ENCODE measurements at places on chromosomes 7 and 10. TPM values are rescaled to one million over a fixed set of nuclear protein-coding genes. Genes with fewer than 3 reads are reported as not detected.

NPC1L1 gene
- total RNA-seq = 0.17 TPM

DNA sequence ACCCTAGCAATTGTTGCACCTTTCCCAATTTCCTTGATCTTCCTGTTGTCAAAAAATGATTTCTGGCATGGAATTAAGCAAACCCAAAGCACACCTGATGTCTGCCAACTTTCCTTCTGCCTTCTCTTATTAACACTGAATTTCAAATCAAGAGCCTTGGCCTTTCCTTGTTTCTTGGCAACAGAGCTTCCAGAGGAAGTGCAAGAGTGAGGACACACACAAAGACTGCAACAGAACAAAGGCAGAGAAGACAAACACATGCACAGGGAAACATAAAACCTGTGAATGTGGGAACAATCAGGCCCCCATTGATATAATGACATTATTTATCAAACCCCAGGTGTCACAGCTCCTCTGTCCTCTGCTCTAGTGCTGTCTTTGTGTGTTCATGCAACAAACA is 73.0 kb upstream of the IL6 start:
- H3K36me3 ChIP-seq = no peaks in the 10 kb centered on the region
- H3K27me3 ChIP-seq = no peaks in the 10 kb centered on the region
- no peak for DNase-seq
- H3K27ac ChIP-seq = no peak overlapping the region
- H3K4me3 ChIP-seq = no peak overlapping the region

- peaks cover 10% of the 10 kb centered on the region for H3K4me1 ChIP-seq
- no peaks in the 10 kb centered on the region for H3K36me3 ChIP-seq
- no peak overlapping the region for H3K27ac ChIP-seq
- DNase-seq = no peak
- H3K27me3 ChIP-seq = no peaks in the 10 kb centered on the region
- H3K4me3 ChIP-seq = no peak overlapping the region
Observed at GRCh38 chr7:136964347-136964746, 95.9 kb downstream of the CHRM2 start.

- peaks cover 21% of the 10 kb centered on the region for H3K36me3 ChIP-seq
- H3K4me3 ChIP-seq = no peak overlapping the region
- peaks cover 43% of the 10 kb centered on the region for H3K4me1 ChIP-seq
- H3K27me3 ChIP-seq = no peaks in the 10 kb centered on the region
- no peak for DNase-seq
- H3K27ac ChIP-seq = peak overlapping the region; percentile 86
Observed at GRCh38 chr10:13634207-13634606, 47.4 kb downstream of the PRPF18 start.

DNA sequence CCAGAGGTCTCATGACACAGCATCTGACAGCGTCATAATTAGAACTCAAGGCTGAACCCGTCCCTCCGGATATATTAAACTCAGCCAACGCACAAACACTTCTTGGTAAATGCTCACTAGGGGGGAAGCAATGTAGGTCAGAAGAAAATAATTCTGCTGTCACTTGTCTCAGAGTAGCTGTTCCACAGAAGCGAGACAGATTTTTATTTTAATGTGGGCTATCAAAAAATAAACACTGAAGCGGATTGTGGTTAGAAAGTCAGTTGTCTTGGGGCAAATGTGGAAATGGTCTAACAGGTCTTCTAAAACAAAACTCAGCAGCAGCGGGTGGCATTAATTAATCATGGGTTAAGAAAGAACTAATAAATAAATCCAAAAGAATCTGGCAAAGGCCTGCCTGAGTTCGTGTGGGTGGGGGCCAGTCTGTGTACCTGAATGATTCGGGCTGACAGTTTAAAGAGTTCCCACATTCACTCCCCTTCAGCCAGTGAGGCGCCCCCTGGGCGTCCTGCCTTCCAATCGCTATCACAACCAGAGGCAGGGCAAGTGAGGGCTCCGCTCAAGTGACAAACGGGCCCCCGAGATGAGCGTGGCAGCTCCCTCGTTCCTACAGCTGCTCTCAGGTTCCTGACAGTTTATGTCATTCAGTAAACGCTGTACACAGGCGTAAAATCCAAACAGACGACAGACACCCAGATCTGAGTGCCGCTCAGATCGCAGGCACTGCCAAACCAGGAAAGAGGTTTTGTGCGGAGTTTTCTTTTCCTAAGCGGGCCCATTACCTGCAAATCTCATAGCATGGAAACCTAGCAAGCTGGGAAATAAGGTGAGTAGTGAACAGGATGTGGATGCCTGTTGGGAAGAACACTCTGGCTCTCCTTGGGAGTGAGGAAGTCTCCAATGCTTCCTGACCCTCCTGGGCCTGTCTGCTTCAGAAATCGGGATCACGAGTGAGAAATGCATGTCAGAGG is 52.9 kb downstream of the NRAP start:
- H3K36me3 ChIP-seq = no peaks in the 10 kb centered on the region
- DNase-seq = no peak
- no peak overlapping the region for H3K4me3 ChIP-seq
- peaks cover 30% of the 10 kb centered on the region for H3K4me1 ChIP-seq
- H3K27me3 ChIP-seq = no peaks in the 10 kb centered on the region

DNA sequence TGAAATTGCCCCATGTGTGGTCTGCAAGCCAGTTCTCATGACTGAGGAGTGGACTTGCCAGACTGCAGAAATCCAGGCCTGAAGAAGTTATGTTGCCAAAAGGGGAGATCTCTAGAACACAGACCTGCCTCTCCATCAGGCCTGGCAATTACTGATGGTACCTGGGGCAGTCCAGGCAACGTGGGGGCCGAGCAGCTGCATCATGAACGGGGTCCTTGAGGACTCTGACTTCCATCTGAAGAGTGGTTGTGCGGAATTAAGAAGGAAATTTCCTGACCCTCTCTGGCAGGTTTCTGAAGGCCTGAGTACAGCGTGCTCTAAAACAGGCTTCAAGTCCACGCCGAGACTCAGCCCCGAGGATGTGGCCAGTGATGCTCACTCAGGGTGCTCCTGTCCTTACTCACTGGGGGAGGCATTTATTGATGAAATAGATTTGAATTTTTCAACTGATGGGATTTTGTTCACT is 30.4 kb downstream of the RAMP3 start:
- H3K27me3 ChIP-seq = no peaks in the 10 kb centered on the region
- DNase-seq = no peak
- peaks cover 2% of the 10 kb centered on the region for H3K4me1 ChIP-seq
- H3K36me3 ChIP-seq = no peaks in the 10 kb centered on the region
- no peak overlapping the region for H3K27ac ChIP-seq
- H3K4me3 ChIP-seq = no peak overlapping the region
